ENCODE measurements at places on chromosomes 13 and 19.

GRCh38 chr13:77431449-77431848, 104.1 kb upstream of the SCEL start:
- DNase-seq = no peak

DNA sequence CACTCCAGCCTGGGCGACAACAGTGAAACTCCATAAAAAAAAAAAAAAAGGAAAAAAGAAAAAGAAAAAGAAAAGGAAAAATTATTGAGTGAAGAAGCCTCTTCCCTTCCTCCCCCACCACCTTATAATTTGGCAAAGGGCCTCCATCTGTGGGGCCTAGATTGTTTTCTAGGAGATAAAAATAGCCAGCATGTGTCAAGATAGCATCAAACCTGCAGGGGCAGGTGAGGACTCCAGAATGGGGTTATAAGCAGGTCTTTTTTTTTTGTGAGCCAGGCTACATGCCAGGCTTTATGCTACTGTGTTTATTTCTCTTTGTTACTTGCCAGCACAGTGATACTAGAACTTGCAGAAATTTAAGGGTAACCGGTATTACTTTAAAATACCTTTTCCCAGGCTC, 11.7 kb upstream of the TRIM13 start:
- no peak for DNase-seq

DNA sequence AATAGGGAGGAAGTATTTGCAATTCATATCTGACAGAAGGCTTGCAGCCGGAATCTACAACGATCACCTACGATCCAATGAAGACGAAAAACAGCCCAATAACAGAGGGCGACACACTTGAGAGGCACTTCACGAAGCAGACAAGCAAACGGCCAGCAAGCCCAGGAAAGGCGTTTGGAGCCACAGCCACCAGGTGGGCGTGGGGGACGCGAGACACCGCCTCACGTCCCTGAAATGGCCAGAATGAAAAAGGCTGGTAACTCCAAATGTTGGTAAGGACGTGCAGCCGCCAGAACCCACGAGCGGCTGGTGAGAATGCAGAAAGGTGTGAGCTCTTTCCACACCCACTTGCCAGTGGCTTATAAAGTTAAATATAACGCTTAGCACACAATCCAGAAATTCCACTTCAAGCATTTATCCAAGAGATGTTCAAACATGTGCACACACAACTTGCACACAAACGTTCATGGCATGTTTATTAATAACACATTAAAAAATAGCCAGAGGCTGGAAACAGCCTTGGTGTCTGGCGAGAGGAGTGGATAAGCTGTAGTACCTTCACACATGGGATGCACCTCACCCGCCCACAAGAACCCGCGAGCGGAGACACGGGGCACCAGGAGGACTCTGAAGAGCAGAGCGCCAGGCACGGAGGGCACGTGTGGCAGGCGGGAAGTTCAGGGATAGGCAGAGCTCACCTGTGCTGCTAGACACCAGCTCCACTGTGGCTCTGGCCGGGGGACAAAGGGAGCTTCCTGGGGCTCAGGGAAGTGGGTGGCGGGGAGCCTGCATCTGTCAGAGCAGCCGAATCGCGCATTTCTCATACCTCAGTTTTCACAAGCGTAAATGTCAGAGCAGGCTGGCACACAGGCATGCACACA, 89.3 kb downstream of the SPACA7 start:
- DNase-seq = no peak

DNA sequence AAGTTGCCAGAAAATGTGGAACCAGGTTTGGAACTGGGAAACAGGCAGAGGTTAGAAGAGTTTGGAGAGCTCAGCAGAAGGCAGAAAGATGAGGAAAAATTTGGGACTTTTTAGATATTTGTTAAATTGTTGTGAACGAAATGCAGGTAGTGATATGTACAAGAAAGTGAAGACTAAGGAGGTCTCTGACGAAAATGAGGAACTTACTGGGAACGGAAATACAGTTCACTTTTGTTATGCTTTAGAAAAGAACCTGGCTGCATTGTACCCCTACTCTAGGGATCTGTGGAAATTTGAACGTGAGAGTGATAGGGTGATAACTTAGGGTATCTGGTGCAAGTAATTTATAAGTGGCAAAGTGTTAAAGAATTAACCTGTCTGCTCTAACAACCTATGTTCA, 632.4 kb downstream of the SLITRK5 start:
- no peak for DNase-seq

- DNase-seq = no peak
Observed at GRCh38 chr13:113650275-113650674, 7.7 kb downstream of the ATP4B start.

DNA sequence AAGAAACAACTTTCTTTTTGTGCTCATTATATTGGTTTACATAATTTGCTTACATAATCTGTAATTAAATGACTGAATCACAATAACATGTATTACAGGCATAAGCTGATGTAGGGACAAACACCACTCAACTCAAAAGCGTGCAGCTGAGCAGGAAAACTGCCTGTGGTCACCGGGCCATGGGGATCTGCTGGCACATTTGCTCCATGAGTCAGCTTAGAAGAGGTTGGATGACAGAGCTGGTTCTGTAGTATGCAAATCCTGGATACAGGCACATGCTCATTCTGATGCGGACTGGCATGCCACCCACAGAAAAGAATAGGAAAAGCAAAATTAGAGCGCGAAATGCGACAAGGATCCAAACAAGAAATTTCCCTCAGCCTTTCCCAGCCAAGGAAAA, 128.6 kb downstream of the USP12 start:
- DNase-seq = peak; percentile 94

GRCh38 chr13:83906240-83906820, 24.1 kb upstream of the SLITRK1 start:
- DNase-seq = no peak

GRCh38 chr19:14150041-14150769, 13.8 kb upstream of the ASF1B start:
- DNase-seq = no peak

DNA sequence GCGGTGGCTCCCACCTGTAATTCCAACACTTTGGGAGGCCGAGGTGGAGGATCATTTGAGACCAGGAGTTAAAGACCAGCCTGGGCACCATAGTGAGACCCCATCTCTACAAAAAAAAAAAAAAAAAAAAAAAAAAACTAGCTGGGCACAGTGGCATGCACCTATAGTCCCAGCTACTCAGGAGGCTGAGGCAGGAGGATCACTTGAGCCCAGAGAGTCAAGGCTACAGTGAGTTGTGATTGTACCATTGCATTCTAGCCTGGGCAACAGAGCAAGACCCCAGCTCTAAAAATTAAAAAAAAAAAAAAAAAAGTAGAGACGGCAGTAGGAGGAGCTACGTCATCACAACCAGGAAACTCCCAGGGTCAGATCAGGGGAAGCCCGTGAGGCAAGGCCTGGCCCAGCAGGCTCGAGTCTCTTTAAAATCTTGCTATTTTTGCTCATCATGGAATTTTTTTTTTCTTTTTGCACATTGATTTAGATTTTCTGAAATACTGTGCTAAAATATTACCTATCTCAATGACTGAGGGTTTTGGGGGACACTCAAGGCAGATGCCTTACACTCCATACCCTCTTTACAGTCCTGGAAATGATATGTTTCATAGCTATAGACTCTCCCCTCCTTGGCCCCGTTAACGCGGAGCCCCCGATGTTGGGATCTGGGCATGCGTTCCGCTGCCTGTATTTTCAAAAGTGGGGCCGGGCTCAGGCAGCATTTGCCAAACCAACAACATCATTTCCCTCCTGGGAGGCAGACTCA, 44.4 kb upstream of the USE1 start:
- no peak for DNase-seq

GRCh38 chr19:17766543-17767131, 15.4 kb downstream of the FCHO1 start:
- DNase-seq = peak; percentile 74

- no peak for DNase-seq
Observed at GRCh38 chr13:93286047-93286446, 59.4 kb downstream of the GPC6 start.

DNA sequence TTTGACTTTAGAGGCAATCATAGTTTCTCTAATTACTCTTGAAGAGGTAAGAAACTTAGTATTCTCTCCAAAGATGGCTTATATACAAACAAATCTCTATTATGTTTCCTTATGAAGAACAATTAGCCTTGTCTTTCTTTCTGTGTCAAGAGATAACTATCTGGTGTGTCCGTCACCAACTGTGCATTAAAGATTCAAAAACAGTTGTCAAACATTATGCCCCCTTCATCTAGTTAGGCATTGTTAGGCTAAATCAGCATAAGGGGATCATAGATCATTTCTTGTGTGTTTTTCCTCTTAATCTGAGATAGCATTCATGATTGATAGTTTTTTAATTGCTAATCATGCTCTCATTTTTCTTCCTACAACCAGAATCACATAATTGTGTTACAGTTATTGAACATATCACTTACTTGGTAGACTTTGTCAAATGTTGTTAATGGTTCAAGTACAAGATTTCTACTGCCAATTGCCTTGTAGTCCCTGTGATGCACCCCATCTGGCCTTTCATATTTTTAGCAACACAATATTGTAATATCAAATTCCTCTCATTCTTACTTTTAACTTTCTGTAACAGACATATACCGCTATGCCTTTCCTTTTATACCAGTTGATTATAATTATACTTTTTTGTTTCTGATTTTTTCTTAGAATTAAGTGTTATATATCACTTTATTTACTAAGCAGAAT, 612.7 kb downstream of the SLITRK6 start:
- DNase-seq = no peak

DNA sequence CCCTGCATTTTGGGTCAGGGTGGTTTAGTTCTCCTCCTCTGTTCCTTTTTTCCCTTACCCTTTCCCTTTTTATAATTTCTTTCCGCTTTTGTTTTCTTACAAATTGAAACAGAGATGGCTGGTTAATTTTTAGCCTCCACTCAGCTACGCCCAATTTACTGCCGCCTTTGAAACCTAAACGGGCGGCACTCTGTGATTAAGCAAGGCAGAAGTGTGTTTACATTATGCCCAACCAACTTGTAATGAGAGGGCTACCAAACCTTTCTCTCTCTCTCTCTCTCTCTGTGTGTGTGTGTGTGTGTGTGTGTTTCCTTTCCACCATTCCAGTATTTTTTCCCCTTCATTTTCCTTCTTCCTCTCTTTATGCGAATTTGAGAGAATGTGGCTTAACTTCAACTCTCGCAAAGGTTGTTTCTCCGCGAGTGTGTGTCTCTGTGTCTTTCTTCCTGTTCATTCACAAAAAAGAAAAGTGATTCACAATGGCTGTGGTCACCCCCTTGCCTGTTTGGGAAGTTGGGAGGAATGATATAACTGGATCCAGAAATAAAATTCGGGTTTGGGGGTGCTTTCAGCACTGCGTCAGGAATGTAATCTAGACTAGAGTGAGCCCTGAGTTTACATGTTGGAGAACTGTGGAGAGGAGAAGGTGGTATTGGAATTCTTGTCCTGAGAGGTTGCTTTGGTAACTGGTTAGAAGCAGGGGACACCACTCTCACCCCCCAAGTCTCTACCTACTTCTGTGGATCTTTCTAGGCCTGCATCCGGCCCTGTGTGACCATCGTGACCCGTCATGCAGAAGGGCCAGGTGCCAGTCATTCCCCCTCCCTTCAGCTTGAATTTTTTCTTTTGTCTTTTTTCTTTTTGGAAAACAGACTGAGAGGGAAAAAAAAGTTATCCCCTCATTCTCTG, 31.4 kb downstream of the NFIX start:
- DNase-seq = no peak

DNA sequence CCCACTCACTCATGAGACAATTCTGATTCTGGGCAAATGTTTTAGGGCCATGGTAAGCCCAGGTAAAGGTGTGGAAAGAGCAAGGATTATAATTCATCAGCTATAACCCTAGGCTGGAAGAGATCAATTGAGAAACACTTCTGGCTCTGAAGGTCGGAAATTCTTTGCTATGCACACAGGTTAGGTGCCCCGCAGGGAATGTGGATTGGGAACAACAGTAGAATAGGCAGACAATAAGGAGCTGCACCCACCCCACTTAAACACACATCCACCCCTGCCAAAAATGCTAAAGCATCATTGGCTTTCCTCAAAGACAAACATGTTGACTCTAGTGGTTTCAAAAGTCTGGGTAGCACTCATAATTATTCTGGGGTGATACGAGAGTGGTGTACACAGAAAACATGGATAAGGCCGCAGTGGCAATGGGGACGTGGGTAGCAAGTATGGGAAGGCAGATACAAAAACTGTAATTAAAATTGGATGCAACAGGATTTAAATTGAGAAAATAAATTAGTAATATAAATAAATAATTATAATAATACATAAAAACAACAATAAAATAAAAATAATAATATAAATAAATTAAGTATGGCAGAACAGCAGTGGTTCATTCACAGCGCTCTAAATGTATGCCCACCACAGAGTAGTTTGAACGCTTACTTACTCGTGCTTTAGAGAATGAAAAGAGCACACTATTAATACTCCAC, 8.6 kb downstream of the EFNB2 start:
- no peak for DNase-seq

DNA sequence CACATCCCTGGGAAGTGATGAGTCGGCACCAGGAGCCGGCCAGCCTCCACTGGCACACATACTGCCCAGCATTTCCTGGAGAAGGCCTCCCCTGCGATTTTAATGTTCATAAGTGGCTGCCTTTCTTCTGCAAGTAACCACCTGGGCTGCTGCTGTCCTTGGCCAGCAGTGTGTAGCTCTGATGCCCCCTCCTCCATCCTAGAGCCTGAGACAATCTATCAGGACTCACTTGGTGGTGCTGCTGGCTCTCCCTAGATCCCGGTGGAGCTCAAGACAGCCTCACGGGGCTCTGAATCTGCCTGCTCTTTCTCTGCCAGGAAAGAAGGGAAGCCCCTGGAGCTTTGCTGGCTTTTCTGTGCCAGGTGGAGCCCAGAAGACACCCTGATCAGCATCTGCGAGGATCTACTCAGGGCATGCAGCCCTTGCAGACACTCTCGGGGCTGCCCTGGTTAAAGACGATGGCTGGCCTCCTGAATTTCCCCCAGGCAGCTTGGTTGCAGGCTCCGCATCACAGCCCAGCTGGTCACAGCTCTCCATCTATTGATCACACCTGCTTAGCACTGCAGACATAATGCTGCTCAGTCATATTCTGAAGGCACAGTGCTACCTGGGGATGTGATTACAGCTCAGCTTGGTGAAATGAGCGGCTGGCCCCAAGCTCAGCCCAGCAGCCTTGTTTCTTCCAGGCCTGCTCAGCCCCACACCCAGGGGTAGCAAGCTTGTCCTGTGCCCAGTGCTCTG, 122.3 kb downstream of the ZDHHC20 start:
- no peak for DNase-seq

- DNase-seq = no peak
Observed at GRCh38 chr13:48410199-48410598, 2.7 kb downstream of the LPAR6 start.

DNA sequence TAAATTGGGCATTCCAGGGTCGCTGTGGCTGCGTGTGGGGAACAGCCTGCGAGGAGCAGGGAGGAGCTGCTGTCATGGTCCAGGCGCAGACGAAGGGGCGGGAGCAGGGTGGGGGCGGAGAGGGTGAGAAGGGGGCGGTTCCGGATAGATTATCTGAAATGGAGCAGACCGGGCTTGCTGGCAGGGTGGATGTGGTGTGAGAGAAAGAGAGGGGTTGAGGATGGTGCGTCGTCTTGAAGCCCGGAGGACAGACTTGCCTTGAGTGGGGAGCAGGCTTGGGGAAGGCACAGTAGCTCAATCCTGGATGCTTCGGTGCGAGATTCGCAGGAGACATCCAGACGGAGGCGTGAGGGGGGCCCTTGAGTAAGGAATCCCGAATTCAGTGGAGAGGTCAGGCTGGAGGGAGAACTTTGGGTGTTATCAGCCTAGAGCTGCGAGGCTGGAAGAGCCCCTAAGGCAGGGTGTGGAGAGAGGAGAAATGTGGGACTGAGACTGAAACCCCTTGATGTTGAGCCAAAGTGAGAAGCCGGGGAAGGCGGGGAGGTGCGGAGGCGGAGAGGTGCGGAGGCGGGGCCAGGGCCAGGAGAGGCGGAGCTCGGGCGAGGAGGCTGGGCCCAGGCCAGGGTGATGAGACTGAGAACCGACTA, 40.6 kb downstream of the DPF1 start:
- peak; percentile 11 for DNase-seq

Measured in fibroblast of upper back skin (primary cell).